ENCODE measurements at places on chromosomes 6 and 20.

- DNase-seq = no peak
Measured at GRCh38 chr6:14344486-14344885, 226.9 kb downstream of the CD83 start.

GRCh38 chr20:10510216-10510615, 75.1 kb downstream of the SLX4IP start:
- no peak for DNase-seq

DNA sequence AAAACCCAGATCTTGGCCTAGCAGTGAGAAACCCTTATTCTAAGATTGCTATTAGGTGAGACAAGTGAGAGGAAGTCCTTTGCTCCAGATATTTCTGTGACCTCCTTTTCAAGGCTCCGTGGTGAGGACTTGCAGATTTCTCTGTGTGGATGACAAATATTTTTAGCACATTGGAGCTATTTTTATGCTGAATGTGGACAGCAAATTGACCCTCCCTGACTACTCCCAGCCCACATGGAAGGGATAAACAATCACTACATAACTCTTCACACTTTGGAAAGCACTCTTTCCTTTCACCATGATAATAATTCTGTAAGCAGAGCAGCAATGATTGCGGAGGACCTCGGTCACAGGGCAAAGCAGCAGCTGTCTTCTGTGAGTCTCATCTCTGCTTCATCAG, 88.0 kb upstream of the ADGRF1 start:
- no peak for DNase-seq

GRCh38 chr6:17352302-17352701, 41.1 kb upstream of the CAP2 start:
- no peak for DNase-seq

DNA sequence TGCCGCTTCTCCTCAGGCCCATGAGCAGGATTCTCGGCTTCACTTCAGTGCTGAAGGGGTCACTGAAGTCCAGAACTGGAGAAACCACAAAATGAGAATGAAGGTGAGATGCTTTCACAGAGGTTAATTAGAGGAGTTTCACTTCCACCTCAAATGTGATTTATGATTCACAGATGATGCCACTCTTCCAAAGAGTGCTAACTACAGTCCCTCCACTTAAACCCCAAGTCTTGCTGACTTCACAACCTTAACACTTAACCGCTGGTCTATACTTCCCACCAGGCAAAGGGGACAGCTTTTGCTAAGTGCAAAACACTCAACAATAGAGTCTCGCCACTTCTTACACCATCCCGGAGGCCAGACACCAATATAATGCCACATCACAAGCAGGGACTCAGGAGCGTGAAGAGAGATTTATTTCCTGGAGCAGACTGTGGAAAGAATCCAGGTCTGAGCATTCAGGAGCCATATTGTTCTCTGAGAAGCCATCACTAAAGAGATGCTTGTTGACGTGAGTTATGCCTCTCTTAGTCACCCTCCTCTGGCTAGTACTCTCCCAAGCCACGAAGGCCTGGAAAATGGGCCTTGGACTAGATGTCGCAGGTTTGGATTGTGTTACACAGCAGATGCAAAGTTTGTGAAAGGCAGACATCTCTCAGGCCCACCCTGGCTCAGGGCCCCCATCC, 24.4 kb downstream of the RRAGD start:
- DNase-seq = no peak

DNA sequence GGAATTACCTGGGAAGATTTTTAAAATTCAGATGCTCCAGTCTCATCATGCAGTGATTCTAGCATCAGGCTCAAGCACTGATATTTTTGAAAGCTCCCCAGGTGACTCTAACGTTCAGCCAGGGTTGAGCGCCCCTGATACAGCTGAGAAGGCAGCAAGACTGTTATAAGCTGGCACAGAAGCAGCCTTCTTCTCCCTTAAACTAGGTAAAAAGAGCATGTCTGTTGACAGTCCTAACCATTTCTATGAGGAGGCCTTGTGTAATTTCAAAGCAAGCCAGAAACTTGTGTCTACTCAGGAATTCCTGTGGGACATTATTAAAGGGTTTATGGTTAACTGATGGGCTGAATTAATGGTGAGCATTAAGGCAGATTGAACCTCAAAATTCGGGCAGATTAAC, 141.9 kb downstream of the PDE7B start:
- no peak for DNase-seq

GRCh38 chr6:101931766-101932165, 538.3 kb downstream of the GRIK2 start:
- DNase-seq = no peak

DNA sequence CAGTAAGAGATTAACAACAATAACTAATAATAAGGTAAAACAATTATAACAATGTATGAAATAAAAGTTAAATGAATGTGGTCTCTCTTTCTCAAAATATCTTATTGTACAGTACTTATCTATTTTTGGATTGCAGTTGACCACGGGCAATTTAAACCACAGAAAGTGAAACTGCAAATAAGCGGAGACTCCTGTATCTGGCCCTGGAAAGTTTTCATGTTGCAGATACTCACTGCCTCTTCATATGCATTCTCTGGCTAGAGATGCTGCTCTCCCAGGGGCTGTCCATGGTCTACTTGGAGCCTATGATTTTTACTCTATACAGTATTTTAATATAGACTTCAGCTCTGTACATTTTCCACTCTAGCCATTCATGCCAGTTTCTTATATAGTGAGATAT, 230.8 kb downstream of the FUT9 start:
- DNase-seq = no peak

DNA sequence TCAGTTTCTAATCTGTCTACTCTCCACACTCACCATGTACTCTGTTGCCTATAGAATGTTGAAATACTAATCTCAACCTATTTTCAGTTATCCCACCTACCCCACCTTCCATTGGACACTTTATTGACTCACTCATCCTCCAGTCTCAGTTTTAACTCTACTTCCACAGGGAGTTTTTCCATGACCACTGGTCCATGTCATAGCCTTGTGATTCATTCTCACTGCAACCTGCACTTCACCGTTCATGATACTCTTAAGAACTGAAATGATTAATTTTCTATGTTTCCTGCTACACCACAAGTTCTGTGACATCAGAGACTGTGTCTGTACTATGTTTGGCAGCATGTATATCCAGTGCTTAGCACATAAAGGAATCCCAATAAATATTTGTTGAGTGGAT, 122.8 kb upstream of the HSF2 start:
- DNase-seq = no peak

DNA sequence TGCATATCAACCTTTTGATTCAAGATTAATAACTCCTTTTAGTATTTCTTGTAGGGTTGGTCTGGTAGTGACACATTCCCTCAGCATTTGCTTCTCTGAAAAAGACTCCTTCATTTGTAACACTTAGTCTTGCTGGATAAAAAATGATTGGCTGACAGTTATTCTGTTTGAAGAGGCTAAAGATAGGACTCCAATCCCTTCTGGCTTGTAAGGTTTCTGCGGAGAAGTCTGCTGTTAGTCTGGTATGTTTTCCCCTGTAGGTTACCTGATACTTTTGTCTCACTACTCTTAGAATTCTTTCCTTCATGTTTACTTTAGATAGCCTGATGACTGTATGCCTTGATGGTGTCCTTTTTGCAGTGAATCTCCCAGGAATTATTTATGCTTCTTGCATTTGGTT, 96.0 kb downstream of the CARMIL1 start:
- no peak for DNase-seq

GRCh38 chr6:131443514-131443913, 129.5 kb upstream of the ARG1 start:
- DNase-seq = no peak

DNA sequence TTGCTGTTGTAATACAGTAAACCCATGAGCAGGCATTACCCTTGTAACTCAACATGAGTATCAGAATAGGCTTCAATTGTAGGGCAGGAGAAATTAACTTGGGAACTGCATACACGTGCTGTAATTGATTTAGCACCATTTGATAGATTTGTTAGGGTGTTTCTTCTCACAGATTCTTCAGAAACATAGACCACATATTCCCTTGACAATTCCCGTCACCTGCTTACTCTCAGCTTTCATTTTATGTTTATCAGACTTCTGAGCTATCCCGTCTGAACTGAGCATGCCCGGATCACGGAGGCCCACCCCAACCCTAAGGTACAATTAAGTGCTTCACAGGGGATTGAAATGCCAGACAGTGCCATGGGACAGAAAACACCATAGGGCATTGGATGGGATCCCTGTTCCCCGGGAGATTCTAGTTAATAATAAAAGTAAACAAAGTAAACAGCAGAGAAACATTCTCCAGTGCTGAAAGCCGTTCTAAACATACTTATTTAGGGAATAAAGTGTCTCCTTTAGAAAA, 179.7 kb downstream of the PHACTR1 start:
- no peak for DNase-seq

DNA sequence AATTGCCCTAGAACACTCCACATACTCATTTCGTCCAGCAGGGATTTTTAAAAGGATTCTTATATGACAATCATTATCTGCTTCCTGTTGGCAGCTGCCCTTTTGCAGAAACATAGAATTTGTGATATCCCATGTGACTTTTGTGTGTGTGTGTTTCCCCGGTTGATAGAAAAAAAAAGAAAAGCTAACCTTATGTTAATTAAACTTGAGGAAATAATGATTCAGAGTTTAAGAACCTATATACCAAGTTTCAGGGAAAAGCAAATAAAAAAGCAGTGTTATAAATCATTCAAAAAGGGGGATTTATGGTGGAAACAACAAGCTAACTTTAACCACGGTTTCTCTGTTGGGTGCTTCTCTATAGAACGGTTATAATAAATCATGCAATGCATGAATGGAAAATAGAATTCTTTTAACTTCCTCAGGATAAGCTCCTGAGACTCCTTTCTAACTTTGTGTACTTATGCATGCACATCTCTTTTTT, 826.9 kb upstream of the EYS start:
- DNase-seq = no peak

- DNase-seq = no peak
Measured at GRCh38 chr6:56327946-56328727, 80.8 kb upstream of the COL21A1 start.

All from skeletal muscle cell (primary cell).